ENCODE measurements at places on chromosomes 5 and 9. TPM values are rescaled to one million over a fixed set of nuclear protein-coding genes. Genes with fewer than 3 reads are reported as not detected.

MAPKAP1 gene
- 35.9 TPM for total RNA-seq

SLC1A1 gene
- total RNA-seq, result 66.9 TPM

PSAT1 gene
- 17.1 TPM for total RNA-seq

SNCAIP gene
- total RNA-seq, result 37.9 TPM

SLC26A2 gene
- total RNA-seq, result 16.3 TPM

DYNC2I2 gene
- total RNA-seq, result 31.4 TPM

GTF2H2 gene
- total RNA-seq, result 34.2 TPM

DRD1 gene
- 18.3 TPM for total RNA-seq

EIF4E1B gene
- under 0.01 TPM for total RNA-seq

ISCA1 gene
- total RNA-seq, result 92.5 TPM

CYLC2 gene
- total RNA-seq, result not detected

ADAMTS12 gene
- 1.2 TPM for total RNA-seq

OMD gene
- total RNA-seq, result 3.7 TPM

LRRC14B gene
- total RNA-seq, result 1.2 TPM

TOMM5 gene
- total RNA-seq, result 75.0 TPM

TAF1L gene
- total RNA-seq, result under 0.01 TPM

GABRA1 gene
- 29.8 TPM for total RNA-seq

PRRX2 gene
- not detected for total RNA-seq
